ENCODE measurements at places on chromosomes 1 and 21.

DNA sequence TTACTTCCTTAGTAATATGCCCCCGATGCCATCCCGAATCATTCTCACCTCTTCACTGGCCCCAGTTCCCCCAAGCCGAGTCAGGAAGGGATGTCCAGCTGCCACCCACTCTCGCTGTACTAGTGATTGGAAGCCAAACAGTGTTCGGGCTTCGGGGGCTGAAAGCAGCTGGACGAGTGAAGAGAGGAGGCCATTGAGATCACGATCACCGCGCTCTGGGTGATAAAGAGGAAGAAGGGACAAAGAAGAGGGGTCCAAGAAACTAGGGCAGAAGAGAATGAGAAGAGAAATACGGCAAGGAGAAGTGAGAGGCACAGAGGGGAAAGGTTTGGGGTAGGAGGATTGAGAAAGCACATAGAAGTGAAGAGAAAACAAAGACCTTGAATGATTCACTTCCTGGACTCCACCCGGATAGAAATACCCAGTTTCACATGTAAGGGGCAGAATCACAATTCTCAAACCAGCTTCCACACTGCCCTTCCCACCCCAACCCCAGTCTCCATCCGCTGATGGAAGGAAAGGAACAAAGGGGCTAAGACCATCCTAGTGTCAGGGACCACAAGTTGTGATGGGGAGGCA, 3.7 kb upstream of the SF3B4 start:
- DNase-seq = peak; percentile 32

DNA sequence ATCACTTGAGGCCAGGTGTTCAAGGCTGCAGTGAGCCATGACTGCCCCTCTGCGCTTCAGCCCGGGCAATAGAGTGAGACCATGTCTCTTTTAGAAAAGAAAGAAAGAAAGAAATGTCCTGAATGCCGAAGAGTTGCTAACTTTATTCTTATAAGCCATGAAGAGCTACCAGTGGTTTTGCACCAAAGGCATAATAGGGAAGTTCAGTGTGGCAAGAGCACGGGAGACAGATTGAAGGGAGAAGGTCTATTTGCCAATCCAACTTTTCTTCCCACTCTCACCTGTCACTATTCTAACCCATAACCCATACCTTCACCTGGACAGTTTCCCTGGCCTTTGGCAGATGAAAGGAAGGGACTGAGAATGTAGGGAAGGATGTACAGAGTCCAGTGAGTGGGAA, 4.4 kb upstream of the PEA15 start:
- no peak for DNase-seq

GRCh38 chr1:33286451-33287185, 30.3 kb downstream of the ZNF362 start:
- DNase-seq = no peak

GRCh38 chr1:71587961-71588360, 507.1 kb upstream of the ZRANB2 start:
- peak; percentile 53 for DNase-seq

DNA sequence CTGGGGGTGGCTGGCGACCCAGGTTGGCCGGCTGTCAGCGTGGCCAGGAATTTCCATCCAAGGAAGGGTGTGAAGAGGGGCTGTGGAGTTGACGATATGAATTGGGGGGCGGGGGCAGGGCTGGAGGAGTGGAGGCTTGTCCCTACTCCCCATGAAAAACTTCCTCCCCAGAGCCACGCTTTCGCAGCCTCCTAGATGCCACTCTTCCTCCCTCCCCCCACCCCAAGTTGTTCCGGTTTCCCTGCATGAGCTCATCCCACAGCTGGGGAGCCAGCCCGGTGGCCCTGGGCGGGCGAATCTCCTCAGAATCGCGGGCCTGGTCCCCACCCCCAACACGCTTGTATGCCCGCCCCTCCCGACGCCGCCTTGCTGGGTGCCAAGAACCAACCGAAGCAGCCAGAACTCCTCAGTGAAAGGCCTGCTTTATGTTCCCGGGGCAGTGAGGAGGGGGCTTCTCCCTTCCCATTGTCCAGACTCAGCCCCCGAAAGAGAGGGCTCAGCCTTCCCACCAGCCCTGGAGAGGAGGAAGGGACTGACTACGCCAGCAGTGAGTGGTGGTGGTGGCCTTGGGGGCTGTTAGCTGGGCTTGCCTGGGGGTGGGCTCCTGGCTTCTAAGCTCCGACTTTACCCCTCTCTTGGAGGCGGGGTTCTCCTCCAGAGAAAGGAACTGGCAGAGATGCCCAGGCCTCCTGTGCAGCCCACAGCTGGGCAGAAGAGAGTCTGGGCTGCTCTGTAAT, 1.8 kb upstream of the CSMD2 start:
- no peak for DNase-seq

GRCh38 chr1:156497743-156498431, 2.7 kb downstream of the MEF2D start:
- no peak for DNase-seq

- DNase-seq = no peak
Observed at GRCh38 chr1:113593550-113594297, 165.6 kb downstream of the PHTF1 start.
